ENCODE measurements at places on chromosomes 12 and 14. TPM values are rescaled to one million over a fixed set of nuclear protein-coding genes. Genes with fewer than 3 reads are reported as not detected.

The PLD4 gene
- 5.4 TPM for total RNA-seq

The SYCP3 gene
- total RNA-seq: not detected

The LTB4R gene
- total RNA-seq: 14.2 TPM

The ENDOU gene
- 1.0 TPM for total RNA-seq

The KLRG1 gene
- total RNA-seq: 0.36 TPM

The DPF3 gene
- total RNA-seq: 11.0 TPM

The FGD4 gene
- 24.3 TPM for total RNA-seq

The RNASE1 gene
- 30.1 TPM for total RNA-seq

The FITM1 gene
- total RNA-seq: not detected

The KHNYN gene
- total RNA-seq: 57.0 TPM

The SRRM4 gene
- total RNA-seq: 0.05 TPM

The SLC5A8 gene
- total RNA-seq: 5.6 TPM

All from prostate gland (tissue), 2 donors.